ENCODE measurements at places on chromosomes 7 and 10. TPM values are rescaled to one million over a fixed set of nuclear protein-coding genes. Genes with fewer than 3 reads are reported as not detected.

The NPC1L1 gene
- not detected for total RNA-seq

- DNase-seq = peak; percentile 25
Measured at GRCh38 chr7:69814421-69814962, 216.2 kb downstream of the AUTS2 start.

The HTR7 gene
- 0.41 TPM for total RNA-seq

- DNase-seq = no peak
Measured at GRCh38 chr10:97456034-97456685, 10.2 kb downstream of the ZDHHC16 start.

DNA sequence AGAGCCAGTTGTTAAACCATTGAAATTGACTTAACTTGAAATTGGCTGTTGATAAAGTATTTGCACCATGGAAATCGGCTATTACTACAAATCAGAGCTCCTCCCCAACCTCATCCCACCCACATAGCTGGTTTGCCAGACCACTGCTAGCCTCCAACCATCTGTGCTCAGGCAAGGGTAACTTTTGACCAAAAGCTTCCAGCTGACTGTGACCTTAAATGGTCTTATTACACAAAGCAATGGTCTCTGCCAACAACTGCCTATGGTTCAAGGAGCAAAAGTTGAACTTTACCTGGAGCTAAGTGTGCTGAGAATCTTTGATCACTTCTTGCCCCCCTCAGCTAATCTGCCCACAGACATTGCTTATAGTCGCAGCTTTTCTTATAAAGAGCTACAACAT lies 48.5 kb upstream of the ADRB1 start:
- no peak for DNase-seq

DNA sequence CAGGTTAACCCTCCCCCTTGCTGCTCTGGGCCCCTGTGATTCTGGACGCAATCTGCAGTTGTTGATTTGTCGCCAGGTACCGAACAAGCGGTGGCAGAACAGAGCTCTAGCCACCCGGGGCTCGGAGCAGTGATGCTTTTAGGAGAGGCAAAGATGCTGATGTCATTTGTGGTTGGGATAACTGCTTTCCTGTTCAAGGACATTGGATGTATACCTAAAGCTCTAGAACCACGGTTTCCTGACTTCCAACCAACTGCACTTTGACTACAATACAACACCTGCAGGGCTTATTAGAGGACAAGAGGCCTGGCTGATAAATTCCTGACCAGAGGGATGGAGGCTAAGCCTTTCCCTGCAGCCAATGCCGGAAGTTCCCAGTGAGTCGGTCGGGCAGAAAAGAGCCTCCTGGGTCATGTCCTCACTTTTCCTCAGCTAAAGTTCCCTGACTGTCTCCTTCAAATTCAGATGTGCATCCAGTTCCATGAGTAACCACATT lies 6.5 kb upstream of the RBM20 start:
- no peak for DNase-seq

DNA sequence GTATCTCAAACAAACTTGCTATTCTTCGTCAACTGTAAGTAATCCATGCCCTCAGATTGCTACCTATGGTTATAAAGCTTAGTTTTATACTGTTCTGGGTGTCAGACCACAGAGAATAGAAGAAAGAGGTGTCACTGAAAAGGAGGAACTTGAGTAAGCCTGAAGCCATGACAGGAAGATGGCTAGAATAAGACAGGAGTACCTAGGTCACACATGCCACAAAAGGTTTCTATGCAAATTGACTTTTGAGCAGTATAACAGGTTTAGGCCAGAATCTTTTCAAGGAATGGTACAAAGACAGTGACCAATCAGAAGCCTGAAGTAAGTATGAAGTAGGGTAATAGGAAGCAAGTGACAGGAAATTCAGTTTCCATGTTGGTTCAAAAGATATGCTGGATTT lies 23.5 kb downstream of the FBXW4 start:
- no peak for DNase-seq

DNA sequence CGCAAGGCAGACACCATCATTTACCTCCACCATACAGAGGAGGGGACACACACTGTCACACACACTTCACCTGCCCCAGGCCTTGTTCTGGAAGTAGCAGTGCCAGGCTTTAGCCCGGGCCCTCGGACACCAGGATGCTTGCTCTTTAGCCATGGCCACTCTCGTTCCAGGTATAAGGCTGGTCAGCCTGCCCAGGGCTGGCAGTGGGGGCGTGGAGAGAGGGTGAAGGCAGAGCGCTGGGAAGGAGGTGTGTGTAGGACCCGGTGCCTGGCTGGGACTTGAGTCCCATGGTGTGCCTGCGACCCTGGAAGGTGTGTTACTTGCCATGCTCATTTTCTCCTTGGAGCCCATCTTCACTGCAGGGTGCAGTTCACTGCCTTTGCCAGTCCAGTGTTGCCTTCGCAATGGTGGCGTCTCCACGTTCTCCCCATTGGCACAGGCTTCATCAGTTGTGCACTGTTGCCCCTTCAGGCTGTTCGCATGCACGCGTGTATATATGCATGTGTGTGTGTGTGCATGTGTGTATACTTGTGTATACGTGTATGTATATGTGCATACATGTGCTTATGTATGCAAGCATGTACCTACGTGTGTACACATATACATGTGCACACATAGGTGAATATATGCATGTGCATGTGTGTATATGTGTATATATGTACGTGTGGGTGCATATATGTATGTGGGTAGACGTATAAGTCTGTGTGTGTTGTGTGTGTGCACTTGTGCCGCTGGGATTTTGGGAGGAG lies 153.4 kb downstream of the CAMK1D start:
- no peak for DNase-seq

- DNase-seq = no peak
Measured at GRCh38 chr7:65285906-65286864, 87.5 kb upstream of the ZNF92 start.

The TRIL gene
- 23.9 TPM for total RNA-seq

DNA sequence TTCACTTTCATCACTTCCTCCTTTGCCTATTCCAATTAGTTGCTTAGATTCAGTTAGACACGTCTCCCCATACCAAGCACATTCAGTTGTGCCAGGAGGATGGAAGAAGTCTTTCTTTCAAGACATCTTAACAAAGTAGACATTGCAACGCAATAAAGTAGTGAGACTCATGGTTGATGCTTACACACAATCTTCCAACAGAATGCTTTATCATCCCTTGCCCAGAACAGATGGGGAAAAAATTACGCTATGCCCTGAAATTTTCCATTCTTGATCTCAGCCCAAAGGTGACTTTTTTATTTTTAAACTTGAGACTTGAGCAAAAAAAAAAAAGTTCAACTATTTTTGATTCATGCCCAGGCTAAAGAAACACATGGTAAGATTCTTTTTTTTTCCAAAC lies 74.9 kb downstream of the KCNMA1 start:
- DNase-seq = no peak

DNA sequence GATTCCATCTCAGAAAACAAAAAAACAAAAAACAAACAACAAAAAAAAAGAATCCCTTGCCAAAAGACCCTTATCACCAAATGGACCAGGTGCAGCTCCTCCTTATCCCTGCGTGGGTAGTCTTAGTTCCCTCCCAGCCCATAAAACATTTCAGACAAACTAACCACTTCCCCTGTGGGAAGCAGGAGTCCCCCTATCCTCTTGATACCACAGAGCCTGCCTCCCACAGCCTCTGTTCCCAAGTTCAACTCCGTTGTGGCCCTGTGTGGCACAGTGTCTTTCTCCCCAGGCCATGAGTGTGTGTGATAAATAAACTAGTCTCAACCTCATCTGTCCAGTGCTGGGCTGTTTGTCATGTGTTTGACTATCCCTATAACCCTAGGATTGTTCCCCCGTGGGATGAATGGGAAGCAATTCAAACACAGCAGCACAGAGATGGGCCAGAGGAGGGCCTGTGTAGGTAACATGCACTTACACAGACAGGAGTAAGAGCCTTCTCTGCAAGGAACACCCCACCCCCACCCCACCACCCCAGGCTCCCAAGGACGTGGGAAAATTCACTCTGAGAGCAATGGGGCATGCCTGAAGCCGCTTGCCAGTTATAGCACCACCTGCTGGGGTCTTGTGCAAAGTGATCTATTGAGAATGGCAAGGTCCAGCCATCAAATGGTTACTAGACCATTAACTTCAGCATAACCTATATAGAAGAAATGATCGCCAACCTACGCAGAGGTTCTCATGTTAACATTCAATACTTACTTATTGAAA lies 147.1 kb upstream of the GHITM start:
- DNase-seq = no peak

DNA sequence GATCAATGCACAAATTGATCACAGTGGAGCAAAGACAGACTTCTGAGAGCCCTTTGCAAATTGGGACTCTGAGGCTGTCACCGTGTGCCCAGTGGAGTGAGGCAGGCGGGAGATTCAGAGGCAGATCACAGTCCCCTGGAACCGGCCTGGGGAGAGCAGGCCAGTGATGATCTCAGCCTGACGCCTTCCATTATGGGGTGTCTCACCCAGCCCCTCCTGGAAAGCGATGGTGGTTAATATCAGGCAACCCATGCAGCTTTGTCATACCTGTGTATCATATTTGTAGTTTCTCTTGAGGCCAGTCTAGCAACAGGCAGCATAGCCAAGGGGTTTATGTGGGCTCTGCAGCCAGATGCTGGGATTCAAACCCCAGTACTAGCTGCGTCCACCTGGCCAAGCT lies 147.8 kb downstream of the EMX2 start:
- no peak for DNase-seq

GRCh38 chr7:142717453-142717852 lies 31.8 kb upstream of the PRSS1 start:
- no peak for DNase-seq

GRCh38 chr7:48959676-48960075 lies 35.3 kb downstream of the CDC14C start:
- no peak for DNase-seq

DNA sequence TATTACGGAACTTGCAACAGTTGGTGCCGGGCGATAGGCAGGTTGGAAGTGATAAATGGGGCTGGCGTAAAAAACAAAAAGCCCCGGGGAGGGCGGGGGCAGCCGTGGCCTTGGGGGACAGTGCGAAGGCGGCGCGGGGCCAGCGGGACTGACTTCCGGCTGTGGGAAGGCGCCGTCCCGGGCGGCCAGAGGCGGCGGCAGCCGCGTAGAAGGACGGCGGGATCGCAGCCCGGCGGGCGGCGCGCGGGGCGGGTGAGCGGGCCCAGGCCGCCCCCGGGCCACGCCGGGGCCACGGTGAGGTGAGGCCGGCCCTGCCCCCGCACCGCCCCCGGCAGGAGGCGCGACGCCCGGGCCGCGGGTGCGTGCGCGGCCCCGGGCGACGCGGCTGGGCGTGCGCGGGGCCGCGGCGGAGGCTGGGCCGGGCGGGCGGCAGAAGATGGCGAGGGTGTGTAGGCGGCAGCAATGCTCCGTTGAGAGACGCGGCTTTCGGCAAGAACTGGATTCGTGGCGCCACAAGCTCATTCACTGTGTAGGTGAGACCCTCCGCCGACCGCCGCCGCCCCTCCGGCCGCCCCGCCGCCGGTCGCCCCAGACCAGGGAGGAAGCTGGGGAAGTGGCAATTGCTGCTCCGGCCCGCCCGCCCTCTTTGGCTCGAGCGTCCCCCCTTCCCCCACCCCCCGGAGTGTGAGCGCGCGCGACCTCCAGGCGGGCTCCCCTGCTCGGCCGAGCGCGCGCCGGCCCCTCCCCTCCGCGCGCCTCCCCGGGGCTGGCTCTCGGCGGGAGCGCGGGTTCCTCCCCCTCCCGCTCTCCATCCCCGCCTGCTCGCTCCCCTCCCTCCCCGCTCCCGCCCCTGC lies at the start of gene LCOR:
Gene LCOR, plus strand, starts transcription at position 432 of the 854 bp plus-strand sequence. CDS start 116,760 bp downstream, outside the sequence.
- DNase-seq = peak; percentile 96

DNA sequence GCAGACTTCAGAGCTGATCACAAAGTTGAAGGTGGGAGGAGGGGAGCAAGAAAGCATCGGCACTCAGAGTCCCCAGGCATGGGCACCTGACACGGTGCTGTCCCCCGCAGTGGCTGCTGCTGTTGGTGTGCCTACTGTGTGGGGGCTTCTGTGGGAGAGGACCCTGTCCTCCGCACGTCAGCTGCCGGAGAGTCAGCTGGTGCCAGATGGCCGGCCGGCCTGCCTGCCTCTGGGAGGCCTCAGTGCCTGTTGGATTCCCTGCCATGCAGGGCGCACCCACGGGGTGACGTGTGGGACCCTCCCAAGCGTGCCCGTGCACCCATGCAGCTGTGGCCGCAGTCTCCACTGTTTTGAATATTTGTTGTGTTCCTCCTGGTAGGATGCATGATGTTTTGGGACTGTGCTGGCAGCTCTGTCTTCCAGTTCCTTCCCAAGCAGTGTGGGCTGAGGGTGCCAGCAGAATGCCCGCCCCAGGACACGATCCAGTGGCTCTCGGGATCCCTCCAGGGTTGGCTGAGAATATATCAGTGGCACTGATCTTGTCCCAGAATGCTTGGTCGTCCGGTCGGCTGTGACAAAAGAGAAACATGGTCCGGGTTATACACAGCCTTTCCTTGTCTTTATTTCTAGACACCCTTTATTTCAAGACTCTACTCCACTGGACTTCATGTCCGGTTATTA lies 185.6 kb downstream of the MGMT start:
- DNase-seq = no peak

GRCh38 chr7:16801111-16801542 lies 3.7 kb downstream of the AGR2 start:
- peak; percentile 60 for DNase-seq

- no peak for DNase-seq
Measured at GRCh38 chr10:3420527-3421469, 248.2 kb upstream of the PITRM1 start.

DNA sequence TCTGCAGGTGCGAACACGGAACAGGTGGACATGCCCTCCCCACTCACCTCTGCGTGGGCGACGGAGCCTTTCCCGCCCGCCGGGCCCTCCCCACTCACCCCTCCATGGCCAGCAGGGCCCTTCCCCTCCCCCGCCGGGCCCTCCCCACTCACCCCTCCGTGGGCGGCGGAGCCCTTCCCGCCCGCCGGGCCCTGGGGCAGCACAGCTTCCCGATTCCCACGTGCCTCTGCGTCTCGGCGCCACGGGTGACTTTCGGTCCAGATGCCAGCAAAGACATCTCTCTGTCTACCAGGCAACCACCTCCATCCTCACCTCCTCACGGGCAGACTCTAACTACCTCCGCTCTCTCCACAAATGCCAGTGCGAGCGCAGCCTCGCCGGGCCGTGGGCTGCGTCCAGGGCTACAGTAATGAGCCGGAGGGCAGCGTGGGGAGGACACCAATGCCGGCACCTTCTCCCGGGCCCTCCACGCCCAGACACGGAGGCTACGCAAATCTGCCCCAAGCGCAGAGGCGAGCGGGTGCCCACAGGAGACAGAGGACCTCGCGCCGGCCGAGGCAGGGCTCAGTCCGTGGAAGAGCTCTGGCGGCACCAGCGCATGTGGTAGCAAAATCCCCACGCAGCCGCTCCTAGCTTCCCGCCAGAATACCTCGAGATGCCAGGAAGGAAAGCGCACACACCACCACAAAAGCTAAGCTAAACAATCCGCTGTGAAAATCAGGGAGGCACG lies 21.8 kb downstream of the GPER1 start:
- DNase-seq = no peak

- no peak for DNase-seq
Measured at GRCh38 chr7:124702385-124702784, 63.2 kb downstream of the GPR37 start.

DNA sequence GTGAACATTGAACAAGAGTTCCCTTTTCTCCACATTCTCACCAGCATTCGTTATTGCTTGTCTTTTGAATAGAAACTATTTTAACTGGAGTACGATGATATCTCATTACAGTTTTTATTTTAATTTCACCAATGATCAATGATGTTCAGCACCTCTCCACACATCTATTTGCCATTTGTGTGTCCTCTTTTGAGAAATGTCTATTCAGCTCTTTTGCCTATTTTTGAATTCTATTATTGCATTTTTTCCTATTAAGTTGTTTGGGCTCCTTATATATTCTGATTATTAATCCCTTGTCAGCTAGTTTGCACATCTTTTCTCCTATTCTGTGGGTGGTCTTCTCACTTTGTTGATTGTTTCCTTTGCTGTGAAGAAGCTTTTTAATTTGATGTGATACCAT lies 241.1 kb upstream of the CTBP2 start:
- DNase-seq = no peak
